ENCODE measurements at places on chromosomes 1 and 21. TPM values are rescaled to one million over a fixed set of nuclear protein-coding genes. Genes with fewer than 3 reads are reported as not detected.

The KPRP gene
- total RNA-seq = not detected

- no peak for DNase-seq
Measured at GRCh38 chr1:10440794-10441193, 9.0 kb upstream of the CORT start.

The LCE6A gene
- not detected for total RNA-seq

GRCh38 chr1:214331827-214332423 lies 51.0 kb downstream of the SMYD2 start:
- DNase-seq = no peak

DNA sequence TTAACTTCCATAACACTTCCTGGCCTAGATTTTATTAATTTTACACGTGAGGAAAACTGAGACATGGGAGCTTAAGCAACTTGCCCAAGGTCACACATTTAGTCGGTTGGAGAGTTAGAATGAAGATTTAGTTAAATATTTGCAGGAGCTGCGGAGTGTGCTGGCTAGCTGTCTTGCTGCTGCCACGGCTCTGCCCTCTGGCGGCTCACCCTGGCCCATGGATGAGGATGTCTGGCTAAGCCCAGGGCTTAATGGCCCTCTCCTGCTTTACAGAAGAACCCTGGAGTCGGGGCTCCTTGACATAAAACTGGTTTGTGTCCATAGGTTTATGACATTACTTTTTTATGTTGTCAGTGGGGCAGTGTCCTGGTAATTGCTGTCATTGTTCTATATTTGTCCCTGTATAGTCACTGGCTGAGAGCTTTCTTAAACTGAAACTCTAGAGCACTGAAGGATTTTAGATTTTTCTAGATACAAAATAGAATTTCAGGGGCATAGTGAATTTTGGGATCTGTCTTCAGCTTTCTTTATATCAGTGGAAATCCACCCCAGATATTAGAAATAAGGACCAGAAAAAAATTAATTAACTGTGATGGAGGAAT lies 88.9 kb upstream of the WLS start:
- DNase-seq = no peak

DNA sequence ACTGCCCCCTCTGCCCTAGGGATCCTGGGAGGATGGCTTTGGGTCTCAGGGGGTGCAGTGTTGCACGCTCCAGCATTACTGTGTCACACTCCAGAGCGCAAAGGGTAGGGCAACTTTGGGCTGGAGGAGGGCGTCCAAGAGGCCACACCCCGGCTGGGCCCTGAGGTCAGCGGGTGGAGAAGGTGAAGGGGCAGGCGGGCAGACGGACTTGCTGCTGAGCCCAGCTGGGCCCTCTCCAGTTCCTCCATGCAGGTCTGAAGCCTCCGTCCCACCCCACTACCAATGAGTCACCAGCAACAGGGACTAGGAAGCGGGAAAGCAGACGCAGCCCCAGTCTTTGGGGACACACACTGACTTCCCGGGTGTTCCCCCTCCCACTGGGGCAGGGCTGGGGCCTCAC lies 116.0 kb downstream of the CASZ1 start:
- DNase-seq = no peak

The LIN28A gene
- total RNA-seq = not detected

DNA sequence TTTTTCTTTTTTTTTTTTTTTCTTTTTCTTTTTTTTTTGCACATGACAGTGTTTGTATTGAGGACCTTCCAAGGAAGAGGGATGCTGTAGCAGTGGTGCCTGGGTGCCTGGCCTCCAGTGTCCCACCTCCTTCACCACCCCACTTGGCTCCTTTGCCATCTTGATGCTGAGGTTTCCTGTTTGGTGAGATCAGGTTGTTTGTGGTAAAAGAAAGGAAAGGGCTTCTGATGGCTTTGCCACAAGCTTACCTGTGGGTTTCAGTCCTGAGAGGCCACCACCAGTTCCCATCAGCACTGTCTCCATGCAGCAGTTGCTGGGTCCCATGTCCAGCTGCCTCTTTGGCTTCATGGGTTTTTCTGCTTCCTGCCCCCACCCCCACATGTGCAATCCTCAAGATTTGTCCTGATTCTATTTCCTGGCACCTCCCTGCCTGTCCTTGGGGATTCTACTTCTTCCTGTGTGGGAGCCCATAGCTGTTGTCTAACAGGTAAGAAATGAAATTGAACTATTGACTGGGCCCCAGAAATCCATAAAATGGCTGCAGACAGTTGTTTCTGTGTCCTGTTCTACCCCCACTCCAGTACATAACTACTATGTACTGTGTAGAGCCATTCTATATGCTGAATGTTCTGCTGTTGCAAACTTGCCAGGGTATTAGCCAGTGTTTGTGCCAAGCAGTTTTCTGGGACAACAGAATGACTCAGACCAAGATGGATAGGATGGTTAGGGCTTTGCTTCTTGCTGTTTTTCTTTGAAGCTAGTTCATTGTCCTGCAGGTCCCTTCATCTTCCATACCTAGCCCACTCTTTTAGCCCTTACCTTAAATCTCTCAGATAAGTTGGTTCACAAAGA lies 4.2 kb upstream of the CCDC28B start:
- DNase-seq = no peak

- DNase-seq = no peak
Measured at GRCh38 chr1:182602935-182603645, 1.1 kb downstream of the RGS16 start.

GRCh38 chr1:114757455-114758255 lies at the start of gene CSDE1:
TSS of gene CSDE1 (minus strand) at chr1:114757984. CDS start at chr1:114739890, 18,094 bp downstream.
- DNase-seq = peak; percentile 78

The ASAP3 gene
- total RNA-seq = 5.1 TPM

The CFAP107 gene
- total RNA-seq = not detected

GRCh38 chr1:214136324-214136919 lies 144.5 kb upstream of the SMYD2 start:
- no peak for DNase-seq

DNA sequence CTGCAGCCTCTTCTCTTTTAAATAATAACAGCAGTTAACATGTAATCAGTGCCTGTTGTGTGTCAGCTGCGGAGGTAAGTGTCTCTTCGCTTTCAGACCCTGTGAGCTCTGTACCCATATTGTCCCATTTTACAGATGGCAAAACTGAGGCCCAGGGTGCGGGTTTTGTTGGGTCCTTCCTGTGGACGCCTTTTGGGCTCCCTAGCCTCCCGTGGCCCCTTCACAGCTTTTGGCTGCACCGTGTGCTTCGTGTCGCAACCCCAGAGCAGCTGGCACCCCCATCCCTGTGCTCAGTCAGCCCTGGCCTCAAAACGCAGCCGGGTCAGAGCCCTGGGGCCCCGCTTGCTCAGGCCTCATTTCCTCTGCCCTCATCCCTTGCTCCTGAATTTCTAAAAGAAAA lies 53.8 kb downstream of the TLR5 start:
- DNase-seq = no peak

The FNDC5 gene
- not detected for total RNA-seq

DNA sequence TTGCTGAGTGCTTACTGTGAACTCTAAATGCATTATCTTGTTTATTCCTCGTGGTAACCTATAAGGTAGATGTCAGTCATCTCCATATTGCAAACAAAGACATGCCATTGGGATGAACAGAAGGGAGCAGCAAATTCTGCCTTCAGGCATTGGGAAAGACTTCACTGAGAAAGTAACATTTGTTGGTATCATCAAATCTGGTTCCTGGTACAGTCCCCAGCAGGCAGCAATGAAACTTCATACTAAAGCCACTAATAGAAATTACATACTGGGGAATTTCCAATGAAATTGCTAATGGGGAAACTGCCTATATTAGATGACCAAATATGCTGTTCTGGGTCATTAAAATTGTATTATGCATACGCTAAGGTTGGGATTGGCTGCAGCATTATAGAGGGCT lies 47.3 kb upstream of the ST6GALNAC5 start:
- no peak for DNase-seq

The PCP4 gene
- not detected for total RNA-seq

The BTBD8 gene
- total RNA-seq = 8.7 TPM

The ATP6V1G3 gene
- not detected for total RNA-seq

DNA sequence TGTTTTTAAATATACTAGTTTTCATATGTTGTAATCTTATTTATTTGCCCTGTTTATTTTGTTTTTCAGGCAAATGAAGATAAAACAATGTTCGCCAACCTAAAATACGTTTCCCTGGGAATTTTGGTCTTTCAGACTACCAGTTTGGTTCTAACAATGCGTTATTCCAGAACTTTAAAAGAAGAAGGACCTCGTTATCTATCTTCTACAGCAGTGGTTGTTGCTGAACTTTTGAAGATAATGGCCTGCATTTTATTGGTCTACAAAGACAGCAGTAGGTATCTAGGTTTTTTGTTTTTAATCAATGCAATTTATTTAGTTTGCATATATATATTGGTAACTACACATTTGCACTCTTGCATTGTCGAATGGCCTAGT lies 23.7 kb downstream of the SLC35A3 start:
- no peak for DNase-seq

The DIRAS3 gene
- 2.1 TPM for total RNA-seq

The OR2T34 gene
- total RNA-seq = not detected

- DNase-seq = no peak
Measured at GRCh38 chr1:11772458-11772857, 10.5 kb downstream of the C1orf167 start.

- no peak for DNase-seq
Measured at GRCh38 chr1:240174734-240175133, 83.1 kb downstream of the FMN2 start.

DNA sequence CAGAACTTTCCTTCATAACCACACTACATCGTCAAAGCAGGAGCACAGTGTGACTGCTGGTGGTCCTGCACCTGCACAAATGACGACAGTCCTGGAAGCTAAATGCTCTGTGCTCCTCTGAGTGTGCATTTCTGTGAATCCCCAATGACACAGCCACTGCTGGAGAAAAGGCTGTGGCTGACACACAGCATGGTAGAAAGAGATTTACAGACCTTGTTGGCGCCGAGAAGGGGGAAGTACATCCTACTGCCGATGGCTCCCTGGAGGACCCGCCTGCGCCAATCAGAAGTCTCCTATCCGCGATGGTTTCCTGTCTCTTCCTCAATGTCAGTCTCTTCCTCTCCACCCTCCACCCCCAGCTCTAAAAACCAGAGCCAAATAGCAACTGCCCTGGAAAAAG lies 115.4 kb upstream of the RAB4A start:
- no peak for DNase-seq

The LRRC39 gene
- total RNA-seq = not detected

DNA sequence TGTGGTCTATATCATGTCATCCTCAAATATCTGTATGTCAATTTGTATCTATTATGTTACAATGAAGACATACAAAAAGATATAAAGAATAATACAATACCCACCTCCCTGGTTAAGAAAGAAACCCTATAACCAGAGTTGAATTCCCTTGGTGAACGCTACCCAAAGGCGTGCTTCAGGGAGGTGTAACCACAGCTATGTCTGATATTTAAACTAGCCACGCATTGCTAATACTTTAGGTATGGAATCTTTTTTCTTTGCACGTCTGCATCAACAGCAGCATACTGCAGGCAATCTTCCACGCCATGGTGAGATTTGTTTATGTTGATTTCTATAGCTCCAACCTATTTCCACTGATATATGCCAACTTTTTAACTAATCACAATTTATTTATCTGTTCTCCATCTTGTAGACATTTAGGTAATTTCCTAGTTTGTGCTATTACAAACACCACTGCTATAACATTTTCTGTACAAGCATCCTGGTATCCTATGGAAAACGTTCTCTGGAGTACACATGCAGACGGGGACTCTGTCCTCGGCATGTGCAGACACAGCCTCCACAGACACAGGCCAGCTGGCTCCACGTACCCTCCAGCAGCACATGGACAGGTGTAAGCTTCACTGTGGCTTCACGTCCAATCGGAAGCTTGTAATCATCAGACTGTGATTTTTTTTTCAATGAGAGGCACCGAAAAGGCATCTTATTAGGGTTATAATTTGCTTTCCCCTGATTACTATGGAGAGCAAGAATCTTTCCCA lies 58.5 kb downstream of the HSF2BP start:
- no peak for DNase-seq

DNA sequence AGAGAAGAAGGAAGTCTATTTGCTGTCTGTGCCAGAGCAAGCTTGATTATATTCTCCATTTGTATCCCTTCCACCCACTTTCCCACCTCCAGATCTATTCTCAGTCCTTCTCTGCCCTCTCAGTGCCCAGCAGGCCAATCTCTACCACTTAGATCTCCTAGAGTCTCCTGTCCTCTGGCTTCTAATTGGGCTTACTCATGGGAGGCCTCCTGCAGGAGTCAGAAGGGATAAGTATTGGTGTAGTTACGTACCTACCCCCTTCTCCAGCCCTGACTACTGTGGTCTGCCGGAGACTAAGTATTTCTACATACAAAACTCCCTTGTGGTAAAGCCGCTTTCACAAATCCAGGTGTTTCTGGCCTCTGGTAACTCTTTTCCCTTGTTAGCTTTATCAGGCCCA lies 221.2 kb downstream of the PTGER3 start:
- no peak for DNase-seq

DNA sequence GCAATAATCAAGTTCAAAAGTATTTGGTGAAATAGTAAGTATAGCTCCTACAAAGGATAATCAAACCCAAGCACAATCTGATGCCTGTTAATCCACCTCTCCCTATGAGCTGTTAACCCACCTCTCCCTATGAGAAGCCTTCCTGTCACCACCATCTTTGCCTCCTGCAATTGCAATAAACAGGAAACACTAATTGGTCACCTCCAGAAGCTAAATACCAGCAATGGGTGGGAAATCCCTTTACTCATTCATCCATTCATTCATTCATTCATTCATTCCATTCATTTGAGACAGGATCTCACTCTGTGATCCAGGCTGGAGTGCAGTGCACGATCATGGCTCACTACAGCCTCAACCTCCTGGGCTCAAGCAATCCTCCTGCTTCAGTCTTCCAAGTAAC lies 132.8 kb downstream of the RERE start:
- no peak for DNase-seq

The HUNK gene
- 2.8 TPM for total RNA-seq

The TSPEAR gene
- not detected for total RNA-seq

- no peak for DNase-seq
Measured at GRCh38 chr1:53599481-53599880, 139.5 kb downstream of the GLIS1 start.

- no peak for DNase-seq
Measured at GRCh38 chr1:216640100-216640499, 83.1 kb downstream of the ESRRG start.

- DNase-seq = peak; percentile 69
Measured at GRCh38 chr1:59375321-59376220, 78.7 kb downstream of the FGGY start.

The CD58 gene
- total RNA-seq = 15.5 TPM
